ENCODE measurements at places on chromosomes 3 and 15.

DNA sequence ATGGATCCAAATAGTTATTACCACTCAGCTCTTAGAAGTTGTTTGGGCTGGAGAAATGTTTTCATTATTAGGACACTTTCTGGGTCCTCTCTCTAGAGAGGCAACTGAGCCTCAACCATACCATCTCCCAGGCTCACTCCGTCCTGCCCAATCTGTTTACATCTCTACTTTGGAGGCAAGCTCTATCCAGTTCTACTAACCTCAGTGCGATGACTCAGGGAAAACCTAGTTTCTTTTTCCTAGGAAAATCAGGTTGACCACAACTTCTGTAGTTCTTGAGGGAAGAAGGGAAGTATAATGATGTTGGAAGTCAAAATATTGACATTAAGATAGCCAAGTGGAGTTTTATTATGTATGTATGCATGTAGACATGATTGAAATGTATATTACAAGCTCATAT lies 40.4 kb downstream of the LPP start:
- DNase-seq, result no peak

DNA sequence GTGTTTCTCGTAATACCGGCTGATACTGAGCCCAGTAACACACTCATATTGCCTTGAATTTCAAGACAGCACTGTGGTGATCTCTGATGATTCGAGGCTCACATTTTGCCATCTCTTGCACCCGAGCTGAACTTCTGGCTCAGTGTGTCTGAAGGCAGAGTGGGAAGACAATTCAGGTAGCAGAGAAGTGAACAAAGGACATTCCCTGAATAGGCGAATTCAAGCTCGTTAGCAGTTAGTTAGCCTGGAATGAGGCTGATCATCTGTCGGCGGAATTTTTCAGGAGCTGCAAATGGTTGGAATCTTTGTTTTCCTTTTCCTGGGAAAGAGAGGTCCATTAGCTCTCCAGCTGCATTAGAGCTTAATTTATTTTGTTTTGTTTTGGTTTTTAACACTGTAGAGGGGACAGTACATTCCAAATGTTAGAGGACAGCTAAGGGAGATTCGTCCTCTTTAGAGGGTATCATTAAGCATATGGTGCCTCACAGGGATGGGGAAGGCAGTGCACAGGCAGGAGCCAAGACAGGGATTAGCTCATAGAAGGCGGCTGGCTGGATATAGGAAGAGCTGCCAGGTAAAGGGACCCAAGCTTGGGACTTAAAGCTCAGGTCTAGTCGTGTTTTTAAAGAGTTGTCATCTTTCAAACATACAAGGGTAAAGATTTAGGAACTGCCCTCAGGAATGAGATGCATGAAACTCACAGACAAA lies 119.7 kb upstream of the DLG1 start:
- DNase-seq, result no peak

DNA sequence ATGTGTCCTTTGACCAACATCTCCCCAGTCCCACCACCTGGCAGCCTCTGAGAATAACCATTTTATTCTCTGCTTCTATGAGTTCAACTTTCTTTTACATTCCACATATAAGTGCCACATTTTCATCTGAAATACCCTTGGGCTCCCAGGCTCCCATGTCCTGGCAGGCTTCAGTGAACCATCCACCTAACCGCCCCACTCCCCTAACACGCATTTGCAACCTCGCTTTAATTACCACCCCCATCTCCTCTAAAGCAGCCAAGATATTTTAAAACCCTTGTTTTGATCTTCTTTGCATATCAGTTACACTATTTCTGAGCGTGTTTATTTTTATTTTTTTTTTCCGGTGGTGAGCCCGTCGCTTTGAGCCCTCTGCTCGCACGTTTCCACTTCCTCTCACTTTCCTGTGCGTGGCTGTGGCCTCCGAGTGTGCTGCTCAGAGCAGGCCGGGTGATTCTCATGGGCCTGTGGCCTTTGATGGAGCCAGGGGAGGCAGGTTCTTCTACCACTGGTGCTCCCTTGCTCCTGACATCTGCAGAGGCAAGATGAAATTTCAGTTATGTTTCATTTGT lies 195.4 kb upstream of the LPP start:
- peak; percentile 60 for DNase-seq

DNA sequence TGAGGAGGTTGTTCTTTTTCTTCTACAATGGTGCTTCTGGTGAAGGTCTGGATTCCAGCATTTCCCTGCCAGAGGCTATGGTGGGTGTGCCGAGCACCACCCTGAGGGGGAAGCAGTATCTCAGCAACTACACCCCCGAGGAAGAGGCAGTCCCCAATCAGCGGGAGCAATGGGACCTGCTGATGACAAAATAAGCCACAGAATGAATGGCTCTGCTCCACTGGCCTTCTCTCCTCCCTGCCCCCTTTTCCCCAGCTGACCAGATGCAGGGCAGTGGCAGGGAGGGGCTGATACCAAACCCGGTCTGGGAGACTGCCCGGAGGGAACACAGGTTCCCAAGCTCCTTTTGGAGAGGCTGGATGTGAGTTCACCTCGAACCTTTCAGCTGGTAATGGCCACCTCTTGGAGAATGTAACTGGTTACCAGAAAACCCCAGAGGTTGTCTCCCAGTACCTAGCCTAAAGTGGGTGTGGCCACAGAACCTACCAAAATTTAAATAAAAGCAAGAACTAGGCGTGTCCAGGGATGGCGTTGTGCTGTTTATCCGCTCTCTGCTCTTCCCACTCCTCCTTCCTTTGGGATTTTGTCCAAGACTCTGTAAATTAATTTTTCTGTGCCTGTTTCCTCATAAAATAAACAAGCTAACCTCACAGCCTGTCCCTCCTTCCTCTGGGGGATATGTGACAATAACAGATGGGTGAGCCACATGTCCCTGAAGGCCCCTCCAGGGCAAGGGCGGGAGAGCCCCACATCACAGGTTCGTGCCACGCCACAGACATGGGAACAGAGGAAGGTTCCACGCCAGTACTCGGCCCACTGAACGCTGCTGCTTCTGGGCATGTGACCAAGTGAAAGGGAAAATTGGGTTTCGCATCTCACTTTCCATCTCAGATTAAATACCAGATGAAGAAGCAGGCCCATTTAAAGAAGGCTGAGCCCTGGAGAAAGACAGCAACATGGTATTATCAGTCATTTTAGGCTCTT lies 35.1 kb upstream of the SPTBN5 start:
- DNase-seq, result no peak

- no peak for DNase-seq
Measured at GRCh38 chr3:48595526-48596121, 495 bp upstream of the COL7A1 start.

DNA sequence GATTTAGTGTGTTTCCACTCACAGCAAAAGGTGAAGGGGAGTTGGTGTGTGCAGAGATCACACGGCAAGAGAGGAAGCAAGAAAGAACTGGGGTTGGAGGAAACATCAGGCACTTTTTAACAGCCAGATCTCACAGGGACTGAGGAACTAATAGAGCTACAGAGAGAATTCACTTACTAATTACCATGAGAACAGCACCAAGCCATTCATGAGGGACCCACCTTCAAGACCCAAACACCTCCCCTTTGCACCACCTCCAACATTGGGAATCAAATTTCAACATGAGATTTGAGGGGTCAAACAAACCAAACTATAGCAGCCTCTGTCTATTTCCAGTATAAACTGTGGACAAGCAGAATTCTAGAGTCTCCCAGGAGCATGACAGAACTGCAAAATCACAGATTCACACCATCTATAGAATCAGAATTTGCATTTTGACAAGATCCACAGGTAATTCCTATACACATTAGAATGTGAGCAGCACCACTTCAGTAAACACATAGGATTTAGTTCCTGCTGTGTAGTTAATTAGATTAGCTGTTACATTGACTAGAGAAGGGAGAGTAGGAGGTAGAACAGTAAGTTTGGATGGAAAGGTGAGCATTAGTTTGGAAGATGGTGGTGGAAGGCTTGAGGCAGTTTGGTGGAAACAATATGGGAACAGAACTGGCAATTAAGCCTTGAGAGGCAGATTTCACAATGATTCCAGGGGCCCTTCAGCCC lies 311.7 kb downstream of the NSUN3 start:
- no peak for DNase-seq

GRCh38 chr3:31704591-31705179 lies 172.0 kb downstream of the STT3B start:
- no peak for DNase-seq

DNA sequence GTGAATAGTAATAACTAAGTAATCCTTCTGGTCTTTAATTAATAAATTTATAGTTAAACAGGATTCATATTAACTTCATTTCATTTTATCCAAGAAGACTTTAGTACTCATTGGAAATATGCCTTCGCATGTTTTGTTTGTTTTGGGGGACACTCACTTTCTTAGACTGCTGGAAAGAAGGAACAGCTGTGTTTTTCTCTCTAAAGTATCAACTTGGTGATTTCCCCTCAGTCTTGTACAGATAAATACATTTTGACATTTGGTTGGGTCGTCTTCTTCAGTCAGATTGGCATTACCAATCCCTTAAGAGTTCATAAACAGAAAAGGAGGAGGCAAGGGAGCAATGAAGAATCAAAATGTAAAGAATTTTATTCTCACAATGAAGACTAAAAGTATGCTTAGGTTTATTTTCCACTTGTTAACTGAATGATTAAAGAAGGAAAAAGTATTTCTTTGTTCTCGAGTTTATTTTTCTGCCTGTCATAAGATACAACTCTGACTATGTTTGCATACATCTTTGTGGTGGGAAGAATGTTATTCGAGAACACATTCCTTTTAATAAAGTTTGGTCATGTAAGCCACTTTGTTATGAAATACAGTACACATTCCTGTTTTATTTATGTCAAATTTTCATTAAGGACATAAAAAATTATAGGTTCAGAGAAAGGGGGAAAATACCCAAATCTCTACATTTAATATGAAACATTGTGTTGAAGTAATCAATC lies 140.2 kb downstream of the GMNC start:
- DNase-seq, result no peak

DNA sequence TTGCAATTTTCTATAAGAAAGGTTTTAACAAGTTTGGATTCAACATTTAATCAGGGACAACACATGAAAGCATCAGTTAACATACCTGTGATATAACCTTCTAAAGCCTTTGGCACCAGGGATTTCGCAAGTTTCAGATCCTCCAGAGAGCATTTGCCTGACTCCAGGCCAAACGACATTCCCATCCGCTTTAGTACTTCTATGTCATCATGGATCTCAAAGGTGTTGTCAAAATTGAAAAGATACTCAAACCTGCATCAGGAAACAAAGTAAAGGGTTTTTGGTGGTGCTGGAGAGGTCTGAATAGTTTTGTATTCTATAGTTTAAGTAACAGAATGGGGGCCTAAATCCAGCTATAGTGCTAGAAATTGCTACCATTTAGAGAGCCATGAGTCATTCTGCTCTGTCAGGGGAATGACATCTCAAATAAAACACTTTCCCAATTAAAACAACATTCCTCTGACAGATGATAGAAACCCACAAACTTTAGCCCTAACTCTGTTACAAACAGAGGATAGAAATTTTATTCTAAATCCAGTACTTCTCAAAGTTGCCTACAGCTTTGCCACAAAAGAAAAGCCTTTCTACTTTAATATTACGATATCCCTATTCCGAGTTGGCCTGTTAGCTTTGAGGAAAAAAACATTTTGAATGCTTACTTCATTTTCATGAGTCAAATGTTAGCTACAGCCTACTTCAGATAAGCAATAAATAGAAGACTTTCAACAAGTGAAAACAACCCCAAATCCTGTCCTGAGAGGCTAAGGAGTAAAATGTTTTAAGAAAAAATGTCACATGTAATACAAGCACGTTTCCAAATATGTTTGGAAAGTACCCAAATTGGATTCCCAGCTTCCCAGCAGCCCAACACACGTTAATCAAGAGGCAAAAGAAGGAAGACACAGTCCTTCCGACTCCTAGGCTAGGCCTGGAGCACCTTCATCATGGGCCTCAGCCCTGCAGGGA lies 83.4 kb downstream of the ATP1B3 start:
- no peak for DNase-seq

- DNase-seq, result no peak
Measured at GRCh38 chr3:181629711-181630110, 82.0 kb upstream of the SOX2 start.

DNA sequence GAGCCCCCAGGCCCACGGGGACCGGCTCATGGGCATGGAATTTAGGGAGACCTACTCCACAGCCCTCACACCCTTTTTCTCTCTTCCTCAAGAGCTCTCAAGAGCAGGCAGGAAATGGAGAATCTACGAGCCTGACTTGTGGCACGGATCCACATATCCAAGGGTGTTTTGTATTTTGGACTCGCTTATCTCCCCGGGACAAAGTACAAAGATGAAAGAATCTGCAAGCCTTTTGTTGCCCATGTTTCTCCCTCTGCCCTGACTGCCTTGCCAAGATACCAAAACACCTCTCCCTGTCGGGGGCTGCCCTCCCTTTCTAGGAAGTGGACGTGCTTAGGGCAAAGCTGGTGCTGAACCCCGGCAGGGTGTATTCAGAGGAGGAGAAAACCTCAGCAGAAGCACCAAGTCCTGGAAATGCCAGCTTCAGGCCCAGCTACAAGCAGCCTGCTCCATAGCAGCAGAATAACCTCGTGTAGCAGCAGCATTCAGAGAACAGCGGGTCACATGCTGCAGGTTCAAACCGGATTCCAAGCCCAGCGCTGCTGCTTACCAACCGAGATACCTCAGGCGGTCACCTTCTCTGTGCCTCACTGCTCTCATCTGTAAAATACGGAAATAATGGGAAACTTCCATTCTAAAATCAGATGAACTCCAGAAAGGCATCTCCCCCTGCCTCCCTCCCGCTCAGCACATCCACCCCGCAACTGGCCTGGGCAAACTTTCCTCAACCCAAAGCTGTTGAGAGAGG lies 35.2 kb downstream of the DNASE1L3 start:
- DNase-seq, result no peak

- no peak for DNase-seq
Measured at GRCh38 chr3:49785565-49786356, 581 bp downstream of the IP6K1 start.

DNA sequence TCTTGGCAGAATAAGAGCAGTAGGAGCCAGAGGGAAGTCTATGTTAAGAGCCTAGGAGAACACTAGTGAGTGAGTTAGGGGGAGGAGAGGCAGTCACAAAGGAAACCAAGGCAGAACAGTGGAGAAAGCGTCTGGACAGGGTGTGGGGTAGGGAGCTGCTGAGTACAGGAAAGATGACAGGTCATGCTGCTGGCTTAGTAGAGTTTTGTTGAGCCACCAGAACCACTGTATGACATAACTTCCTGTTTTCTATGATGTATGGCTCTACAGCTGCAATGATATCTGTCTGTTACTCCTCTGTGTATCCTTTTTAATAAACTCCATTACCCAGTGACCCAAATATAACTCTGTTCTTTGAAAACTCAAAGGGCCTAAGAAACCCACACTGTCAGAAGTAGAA lies 10.6 kb upstream of the STT3B start:
- DNase-seq, result no peak

DNA sequence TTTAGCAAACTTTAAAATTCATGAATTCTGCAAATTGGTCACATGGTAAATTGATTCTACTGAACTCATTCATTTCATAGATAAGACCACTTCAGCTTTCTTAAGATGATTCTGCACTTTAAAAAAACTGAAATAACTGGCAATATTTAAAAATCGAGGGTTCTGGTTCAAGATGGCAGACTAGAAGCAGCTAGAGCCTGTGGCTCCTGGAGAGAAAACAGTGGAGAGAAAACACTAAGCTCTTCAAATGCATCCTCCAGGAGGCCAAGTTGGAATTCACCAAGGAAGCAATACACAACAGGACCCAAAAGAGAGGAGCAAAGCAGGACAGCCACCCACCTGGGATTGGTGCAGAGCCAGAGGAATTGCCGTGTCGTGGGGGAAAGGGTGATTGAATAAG lies 132.1 kb downstream of the SPATA16 start:
- no peak for DNase-seq
